ENCODE measurements at places on chromosomes 6 and 20.

GRCh38 chr6:158370805-158371204 is 58.5 kb downstream of the TULP4 start:
- no peak for DNase-seq

DNA sequence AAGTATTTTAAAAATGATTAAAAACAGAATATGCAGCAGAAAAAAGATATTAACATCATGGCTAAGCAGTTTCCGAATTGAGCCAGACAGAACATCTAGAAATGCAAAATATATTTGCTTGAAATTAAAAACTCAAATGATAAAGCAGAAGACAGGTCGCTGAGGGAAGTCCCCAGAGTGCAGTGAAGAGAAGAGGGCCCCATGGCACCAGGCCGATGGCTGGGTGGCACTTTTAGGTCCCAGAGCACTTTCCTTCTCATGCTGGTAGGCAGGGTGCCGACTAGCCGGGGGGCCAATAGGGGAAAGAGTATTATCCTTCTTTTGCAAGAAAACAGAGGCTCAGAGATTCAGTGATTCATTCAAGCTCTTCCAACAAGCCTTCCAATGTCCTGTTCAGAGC is 58.9 kb downstream of the MYH7B start:
- DNase-seq: no peak

DNA sequence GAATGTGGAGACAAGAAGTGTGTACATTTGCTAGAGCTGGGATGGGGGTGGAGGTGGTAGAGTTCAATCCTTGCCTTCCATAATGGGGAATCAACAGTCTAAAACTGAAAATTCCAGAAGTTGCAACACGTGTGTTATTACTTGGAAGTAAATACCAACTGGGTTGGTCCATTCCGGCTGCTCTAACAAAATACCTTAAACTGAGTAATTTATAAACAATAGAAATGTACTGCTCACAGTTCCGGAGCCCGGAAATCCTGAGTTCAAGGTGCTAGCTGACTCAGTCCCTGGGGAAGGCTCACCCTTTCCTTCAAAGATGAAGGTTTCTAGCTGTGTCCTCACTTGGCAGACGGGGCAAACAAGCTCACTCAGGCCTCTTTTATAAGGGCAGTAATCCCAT is 59.0 kb downstream of the RIN2 start:
- DNase-seq: no peak

- DNase-seq: no peak
Observed at GRCh38 chr6:118895261-118895560, 1.3 kb downstream of the ASF1A start.

DNA sequence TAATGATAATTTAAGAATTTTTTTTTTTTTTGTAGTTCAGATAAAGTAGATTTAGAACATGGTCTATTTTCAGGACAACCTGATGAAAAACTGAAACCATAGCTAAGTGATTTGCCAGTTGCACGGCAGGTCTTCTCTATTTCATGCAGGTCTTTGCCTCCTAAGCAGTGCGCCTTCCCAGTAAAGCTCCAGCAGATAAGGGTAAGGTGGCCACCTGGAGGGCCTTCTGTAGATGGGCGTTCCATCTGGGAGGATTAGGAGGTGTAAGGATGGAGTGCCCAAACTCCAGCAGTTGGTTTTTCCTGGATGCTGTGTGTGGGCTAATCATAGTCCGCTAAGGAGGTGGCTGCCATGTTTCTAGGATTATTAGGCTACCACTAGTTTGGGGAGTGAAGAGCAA is 107.1 kb downstream of the ARID1B start:
- DNase-seq: no peak

- peak; percentile 92 for DNase-seq
Observed at GRCh38 chr20:3714092-3714491, 1.7 kb upstream of the SIGLEC1 start.

DNA sequence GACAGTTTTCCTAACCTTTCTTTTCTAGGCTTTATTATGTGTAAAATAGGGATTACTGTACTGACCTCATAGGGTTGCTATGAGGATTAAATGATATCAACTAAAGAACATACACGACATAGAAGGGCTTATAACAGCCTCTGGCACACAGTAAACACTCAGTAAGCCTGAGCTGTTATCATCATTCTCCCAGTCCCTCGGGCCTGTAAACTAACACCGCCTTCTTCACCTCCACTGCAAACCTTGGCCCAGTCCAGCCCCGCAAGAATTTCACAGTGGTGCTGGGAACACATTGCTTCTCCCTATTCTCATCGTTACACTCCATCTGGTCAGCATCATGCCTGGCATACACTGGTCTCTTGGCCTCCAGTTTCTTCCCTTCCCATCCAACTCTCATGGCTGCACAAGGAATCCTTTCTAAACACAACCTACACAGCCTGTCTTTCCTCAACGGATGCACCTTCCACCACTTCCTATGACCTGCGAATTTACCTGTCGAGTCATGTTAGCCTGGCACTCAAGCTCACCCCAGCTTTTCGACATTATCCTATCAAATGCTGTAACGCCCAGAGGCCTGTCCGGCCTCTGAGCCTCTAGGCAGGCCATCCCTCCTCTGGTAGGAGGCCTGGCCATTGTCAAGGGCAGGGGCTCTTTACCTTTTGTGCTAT is 92.1 kb downstream of the FYN start:
- no peak for DNase-seq

DNA sequence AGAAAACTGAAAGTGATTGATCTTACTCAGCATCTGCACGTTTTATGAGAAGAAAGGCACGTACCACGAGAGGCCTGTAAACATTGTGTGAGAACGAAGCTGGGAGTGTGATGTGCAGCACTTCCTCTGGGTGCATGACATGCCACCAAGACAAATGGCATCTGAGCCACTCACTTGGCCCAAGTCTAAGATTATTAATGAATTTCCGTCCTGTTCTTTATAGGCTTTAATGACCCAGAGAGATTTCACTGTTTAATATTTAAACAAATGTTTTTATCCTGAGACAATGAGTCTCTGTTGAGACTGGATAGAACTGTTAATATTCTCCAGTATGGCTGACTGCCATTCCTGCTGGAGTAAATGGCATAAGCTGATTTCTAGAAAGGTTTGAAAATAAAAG is 172.6 kb upstream of the PHACTR1 start:
- no peak for DNase-seq

DNA sequence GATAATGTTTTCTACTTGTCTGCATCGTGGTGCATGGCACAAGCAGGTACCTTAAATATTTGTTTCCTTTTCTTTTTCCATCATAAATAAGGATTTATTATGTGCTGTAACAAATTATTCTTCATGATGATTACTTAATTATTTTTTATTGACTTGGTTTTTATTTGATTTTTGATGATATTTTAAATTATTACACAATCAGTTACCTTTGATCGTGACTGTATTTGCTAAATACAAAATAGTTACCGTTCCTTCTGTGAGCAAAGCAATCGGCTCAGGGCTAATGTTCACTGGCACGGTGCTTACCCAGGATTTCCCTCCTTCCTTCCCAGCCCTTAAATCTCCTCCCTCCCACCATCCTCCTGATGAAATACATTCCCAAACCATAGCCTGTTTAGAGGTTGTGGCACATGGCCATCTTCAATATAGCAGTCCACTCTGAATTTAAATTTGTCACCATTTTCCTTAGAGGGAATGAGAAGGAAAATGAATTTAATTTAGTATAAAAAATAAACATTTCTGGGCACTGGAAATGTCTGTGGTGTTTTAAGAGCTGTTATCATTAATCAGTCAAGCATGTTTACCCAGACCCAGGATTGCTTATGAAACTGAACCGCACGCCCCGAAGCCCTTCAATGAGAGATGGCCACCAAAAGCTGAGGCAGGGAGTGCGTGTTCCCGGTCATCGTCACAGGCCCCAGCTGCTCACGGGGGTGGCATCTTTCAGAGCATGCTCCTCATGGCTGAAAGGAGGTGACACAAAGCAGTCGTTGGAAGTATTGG is 23.0 kb upstream of the EXOC2 start:
- no peak for DNase-seq

DNA sequence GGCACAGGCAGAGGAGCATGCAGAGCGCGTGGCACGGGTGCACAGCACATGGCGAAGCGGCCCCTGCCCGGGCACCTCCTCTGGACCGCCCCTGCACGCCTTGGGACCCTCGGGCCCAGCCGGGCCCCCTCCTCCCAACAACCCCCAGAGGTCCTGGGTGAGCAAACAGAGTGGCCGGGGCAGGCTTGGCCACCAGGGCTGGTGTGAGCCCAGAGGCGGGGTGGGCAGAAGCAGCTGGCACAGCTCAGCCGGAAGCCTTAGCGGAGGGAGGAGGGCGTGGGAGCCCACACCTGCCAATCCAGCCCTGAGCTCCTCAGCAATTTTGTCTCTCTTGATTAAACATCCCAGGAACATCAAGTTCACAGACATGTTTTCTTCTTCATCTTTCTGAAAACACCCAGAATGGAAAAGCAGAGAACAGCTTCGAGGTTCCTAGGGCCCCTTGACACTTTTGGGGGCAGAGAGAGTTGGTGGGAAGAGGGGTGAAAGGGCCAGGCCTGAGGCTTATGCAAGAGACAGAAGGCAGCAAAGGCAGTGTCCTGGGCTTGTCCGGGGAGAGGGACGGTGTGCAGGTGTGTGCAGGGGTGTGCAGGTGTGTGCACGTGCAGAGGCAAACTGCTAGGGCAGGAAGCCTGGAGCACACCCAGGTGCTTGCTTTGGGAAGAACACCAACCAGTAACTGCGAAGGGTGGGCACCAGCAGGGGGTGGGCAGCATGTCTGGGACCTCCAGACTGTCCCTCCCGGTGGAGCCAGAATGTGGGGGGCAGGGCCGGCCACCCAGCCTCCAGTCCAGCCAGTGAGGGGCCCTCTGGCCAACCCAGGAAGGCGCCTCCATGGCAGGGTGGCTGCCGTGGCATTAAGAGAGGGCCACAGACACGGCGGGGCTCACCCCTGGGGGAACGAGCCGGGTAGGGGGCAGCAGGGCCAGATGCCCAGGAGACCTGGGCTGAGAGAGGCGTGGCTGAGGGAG is 4.8 kb downstream of the HRH3 start:
- DNase-seq: no peak

GRCh38 chr6:149471801-149472200 is 13.0 kb downstream of the ZC3H12D start:
- DNase-seq: no peak

GRCh38 chr20:815914-816606 is 17.5 kb upstream of the FAM110A start:
- DNase-seq: peak; percentile 82

- no peak for DNase-seq
Observed at GRCh38 chr20:34058831-34059230, 53.2 kb downstream of the EIF2S2 start.

DNA sequence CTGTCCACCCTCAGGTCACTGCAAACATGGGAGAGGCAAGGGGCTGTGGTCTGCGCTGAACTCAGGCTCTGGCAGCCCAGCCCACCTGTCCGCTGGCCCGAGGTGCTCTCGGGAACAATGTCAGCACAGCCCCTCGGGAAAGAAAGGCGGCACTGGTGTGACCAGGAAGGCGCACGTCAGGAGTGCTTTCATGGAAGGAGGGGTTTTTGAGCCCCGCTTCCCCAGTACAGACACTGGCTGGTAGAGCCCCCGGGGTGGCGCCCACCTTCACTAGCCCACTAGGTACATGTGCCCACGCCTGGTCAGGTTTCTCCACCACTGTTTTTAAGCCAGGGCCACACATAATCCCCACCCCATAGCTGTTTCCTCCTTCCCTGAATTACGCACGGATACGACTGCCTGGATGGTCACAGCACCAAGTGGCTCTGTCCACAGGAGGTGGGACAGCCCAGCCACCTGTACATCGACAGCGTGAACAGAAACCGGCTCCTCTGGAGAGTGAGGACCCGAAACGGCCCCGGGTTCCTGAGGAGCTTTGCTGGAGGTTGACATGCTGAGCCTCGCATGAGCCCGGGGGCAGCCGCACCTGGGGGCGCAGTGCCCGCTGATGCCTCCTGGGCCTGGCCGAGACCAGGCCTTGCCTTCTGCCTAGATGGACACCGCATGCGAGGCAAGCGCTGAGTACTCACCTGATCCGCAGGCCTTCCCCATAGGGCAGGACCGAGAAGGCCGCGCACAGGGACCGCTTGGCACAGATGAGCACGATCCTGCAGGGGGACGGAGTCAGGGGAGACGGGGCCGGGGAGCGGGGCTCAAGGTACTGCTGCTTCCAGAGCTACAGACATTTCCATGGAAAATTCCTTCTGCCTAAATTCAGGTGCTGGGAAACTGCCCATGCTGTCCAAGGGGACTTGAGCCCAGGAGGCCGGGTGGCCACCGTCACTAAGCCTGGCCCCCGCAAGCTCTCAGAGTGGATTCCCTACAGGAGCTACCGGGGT is 7.6 kb downstream of the RPS21 start:
- DNase-seq: no peak

DNA sequence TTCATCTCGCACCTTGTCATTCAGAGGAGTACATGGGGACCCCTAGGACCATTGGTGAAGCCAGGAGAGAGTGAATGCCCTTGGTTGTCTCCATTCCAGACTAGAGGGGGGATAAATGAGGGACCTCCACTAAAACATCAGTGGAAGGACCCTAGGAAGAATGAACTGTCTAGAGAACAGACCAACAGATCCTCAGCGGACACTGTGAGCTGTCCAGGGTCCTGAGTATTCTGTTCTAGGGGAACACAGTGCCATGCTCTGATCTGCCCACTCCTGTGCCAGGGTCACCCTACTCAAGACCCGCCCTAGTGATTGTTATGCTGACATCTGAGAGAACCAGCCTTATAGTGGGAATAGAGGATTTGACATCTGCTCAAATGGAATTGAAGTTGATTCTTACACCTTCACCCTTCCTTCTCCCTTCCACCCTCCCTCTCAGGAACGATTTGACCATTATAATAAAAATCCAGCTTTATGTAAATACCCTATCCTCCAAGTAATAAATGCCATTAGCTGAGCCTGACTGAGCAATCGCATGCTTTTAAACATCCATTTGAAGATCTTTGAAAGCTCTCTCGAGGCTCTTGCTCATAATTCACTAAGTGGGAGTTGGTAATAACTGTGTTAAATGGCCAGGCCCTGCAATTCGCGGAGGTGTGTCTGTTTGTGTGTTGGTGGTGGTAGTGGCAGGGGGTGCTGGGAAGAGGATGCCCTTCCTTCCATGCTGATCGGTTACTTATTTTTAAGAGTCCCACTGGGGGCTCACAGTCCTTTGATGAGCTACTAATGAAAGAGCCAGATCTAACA is 43.6 kb upstream of the SLC32A1 start:
- peak; percentile 49 for DNase-seq

DNA sequence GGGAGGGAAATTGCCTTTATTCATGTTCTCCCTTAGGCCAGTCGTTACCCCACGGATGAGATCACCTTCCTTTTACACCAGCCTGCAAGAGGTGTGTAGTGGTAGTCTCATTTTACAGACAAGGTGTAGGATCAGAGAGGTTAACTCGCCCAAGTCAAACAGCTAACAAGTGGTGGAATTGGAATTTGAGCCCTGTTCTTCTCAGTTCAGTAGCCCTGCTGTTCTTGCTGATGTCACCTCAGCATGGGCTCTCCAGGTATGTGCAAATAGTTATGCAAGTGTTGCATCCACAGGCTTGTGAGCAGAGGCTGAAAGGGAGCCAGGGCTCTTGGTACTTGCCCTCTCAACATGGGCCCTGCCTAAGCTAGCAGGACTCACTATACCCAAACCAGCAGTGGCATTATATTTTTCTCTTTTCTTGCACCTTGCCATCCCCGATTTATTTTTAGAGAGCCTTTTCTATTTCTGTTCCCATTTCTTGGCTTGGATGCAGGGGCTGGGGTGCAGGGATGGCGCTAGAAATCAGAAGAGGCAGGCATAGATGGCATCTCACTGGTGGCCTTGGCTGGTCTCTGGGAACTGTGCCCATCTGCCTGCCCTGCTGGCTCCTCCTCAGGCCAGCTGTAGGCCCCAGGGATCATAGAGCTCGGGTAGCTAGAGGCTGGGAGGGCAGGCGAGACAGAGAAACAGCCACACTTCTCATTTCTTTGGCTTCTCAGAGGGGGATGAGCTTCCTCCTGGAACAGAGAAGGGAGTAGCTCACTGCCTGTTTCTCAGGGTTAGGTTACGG is 18.2 kb downstream of the PPARD start:
- peak; percentile 82 for DNase-seq

GRCh38 chr20:48266571-48266970 is 481.3 kb upstream of the SULF2 start:
- no peak for DNase-seq
